ENCODE measurements at places on chromosomes 6 and 20.

DNA sequence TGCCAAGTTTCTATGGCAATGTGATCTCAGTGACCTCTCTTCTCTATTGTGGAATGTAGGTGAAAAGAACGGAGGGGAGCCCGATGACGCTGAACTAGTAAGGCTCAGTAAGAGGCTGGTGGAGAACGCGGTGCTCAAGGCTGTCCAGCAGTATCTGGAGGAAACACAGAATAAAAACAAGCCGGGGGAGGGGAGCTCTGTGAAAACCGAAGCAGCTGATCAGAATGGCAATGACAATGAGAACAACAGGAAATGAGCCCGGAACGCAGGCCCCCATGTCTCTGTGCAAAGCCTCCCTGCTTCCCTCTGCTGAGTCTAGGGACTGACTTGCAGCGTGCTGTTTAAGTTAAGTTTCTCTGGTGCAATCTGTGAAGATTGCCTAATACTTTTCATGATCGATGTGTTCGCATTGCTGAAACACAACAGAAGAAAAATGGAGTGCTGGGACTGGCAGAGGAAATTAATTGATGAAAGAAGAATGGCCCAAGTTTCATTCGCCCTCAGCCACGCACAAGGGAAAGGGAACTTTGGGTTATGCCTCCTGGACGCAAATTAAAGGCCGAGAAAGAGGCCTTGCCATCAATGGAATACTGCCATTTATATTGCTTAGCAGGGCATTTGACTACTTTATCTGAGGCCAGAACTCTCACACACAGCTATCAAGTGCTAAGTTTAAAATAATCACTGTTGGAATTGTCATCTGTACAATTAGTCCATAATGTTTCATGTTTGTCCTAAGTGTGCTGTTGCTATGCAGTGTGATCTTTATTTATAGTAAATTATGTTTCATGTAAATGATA, 146.4 kb downstream of the AKAP7 start:
- DNase-seq = no peak

DNA sequence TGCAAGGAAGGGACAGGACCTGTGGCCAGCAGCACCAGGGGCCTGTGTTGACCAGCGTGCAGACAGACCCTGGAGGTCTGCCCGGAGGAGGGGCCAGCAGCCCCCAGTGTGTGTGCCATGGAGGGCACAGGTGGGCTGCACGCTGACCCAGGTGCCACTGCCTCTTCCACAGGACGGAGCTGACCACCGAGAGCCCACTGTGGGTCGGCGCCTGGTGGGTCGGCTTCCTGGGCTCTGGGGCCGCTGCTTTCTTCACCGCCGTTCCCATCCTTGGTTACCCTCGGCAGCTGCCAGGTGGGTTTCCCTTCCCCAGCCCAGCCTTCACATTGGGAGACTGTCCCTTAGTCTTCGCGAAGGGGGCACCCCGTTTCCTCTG, 17.9 kb downstream of the SLCO4A1 start:
- no peak for DNase-seq

DNA sequence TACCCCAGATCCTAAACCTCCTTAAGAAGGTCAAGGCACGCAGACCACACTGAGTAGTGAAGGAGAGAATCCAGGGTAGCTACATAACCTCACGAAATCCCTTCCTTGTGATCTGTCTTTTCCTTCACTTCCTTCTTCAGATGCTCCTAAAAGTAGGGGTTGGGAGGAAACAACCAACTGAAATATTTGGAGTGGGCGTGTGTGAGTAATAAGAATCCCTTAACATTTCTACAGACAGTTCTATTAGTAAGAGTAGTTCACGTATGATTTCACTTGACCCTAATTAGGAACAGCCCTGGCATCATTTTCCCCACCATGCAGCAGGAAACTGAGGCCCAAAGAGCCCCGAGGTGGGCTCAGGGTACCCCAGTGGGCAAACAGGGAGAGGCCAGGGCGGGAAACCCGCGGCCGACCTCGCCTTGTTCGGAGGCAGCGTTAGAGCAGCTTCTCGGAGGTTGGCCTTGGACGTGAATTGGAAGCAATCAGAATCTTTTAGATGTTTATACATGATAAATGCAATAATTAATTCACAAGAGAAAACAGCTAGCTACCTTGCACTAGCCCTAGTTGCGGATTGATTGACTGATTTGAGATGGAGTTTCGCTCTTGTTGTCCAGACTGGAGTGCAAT, 859 bp upstream of the RAE1 start:
- no peak for DNase-seq

DNA sequence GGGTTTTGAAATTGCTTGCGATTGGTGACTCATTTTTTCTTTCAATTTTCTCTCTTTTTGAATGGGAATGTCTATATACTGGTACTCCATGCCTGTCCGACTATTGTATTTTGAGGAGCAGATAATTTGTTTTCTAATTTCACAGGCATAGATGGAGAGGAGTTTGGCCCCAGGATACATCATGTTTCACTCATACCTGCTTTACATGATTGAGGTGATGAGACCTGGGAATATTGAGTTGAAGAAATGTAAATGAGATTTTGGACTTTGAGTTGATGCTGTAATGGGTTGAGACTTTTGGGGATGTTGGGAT, 253.1 kb upstream of the RAB32 start:
- no peak for DNase-seq

DNA sequence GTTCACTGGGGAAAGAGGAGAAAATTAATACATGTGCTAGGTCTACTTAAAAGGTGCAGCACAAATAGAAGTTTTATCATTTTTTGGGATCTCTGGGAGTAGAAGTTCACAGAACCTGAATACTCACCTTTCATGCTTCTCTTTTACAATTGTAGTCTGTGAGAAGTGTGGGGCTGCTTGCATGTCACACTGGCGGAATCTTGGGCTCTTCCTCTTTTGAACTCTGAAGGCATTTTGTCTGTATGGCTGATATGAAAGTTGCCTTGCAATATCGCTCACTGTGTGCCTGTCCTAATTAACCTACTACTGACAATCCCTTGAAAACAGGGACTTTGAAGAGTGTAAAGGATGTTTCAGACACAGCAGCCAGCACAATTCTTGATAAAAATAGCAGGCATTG, 65.9 kb upstream of the CLDN20 start:
- no peak for DNase-seq

DNA sequence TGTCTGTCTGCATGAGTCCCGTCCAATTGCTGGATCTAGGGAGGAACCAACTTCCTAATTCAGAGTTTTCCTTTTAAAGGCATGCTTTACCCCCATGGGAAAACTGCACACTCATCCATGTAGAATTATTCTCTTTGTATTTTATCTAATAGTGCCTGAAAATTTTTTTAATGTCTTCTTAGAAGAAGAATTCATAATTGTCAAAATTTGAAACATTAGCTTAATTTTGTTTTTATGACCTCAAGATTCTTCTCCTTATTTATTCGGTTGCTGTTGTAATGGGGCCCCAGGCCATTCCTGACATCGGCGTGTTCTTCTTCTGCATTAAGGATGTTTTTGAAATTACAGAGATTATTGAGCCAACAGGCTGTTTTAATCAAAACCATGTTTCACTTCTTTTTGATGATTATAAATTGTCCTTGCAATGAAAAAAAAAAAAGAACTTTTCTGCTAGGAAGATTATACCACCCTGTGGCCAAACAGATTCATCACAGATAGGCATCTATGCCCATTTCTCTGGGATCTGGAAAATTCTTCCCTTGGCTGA, 100.3 kb downstream of the ZNF217 start:
- DNase-seq = no peak

All from hematopoietic multipotent progenitor cell treated with erythropoietin and hydrocortisone succinate and interleukin-3 and kit ligand, for 8 days (in vitro differentiated cells).